Left renal pelvis (tissue), 4 donors: ENCODE measurements at places on chromosomes 1 and 21. TPM values are rescaled to one million over a fixed set of nuclear protein-coding genes. Genes with fewer than 3 reads are reported as not detected.

DNA sequence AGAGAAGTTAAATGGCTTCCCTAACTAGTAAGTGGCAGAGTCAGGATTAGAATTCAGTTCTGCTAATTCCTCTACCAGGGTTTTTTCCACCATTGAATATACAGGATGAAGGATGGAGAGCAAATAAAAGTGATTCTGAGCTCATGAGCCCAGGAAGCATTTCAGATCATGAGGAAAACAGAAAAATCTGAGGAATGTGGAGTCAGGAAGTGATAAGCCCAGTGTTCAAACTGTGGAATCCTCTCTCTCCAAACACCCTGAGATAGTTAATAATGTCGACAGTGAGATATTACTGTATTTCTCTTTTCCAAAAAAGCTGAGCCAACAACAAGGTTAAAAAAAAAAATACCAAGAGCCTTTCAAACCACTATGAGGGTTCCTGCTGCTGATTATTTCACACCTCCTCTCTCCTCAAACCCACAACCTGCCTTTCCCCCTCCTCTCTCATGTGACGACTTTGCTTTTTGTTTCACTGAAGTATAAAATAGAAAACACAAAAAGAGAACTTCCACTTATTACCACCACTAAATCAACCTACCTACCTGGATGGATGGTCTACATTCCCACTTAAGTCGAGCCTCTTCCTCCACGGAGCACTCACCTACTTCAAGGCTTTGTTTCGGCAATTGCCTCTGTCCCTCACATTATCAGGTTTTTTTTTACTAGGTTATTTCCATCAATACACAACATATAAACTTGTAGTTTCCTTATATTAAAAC, 8.9 kb downstream of the SLAMF1 start:
- no peak for DNase-seq

GRCh38 chr1:224637936-224638335, 21.8 kb downstream of the CNIH3 start:
- no peak for DNase-seq

Gene WNT3A
- polyA plus RNA-seq = 0.16 TPM

GRCh38 chr1:168210312-168210711, 15.5 kb upstream of the SFT2D2 start:
- no peak for DNase-seq

GRCh38 chr1:99217599-99217998, 46.7 kb upstream of the PLPPR4 start:
- DNase-seq = no peak

DNA sequence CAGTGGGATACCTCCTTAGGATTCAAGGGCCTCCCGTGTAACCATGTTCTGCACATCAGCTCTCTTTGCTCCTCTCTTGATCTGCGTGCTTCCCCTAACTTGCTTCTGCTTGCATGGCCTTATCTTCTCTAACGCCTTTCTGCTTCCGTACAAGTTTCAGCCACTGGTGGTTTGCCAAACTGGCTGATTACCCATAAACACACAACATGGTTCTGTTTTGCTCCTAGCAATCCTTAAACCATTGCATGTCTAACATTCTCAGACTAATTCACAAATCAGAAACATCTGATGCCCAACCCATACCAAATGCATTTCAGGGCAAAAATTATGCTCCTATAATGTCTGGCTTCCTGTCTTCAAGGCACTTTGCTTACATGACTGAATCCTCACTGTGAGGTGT, 166.4 kb downstream of the PBX1 start:
- DNase-seq = no peak

Gene CYP4Z1
- not detected for polyA plus RNA-seq
